NCI-H1092 (cell line): ENCODE measurements at places on chromosomes 12 and 14.

DNA sequence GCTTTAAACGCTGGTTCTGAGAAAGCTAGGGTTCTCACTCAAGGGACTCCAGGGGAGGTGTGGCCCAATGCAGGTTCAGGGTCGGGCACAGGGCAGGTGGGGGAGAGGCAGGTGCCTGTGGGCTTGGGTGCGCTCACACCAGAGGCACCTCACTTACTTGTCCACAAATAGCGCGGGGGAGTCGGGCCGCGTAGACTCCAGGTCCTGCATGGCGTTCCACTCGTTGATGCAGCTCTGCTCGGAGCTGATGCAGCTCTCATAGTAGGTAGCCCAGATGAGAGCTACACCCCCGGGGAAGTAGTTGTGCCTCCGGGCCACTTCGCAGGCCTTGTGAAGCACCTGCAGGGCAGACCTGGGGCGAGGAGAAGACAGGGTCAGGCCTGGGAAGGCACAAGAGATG, 49.9 kb downstream of the SSH1 start:
- DNase-seq: no peak

GRCh38 chr12:18221726-18222125, 39.6 kb upstream of the PIK3C2G start:
- no peak for DNase-seq

DNA sequence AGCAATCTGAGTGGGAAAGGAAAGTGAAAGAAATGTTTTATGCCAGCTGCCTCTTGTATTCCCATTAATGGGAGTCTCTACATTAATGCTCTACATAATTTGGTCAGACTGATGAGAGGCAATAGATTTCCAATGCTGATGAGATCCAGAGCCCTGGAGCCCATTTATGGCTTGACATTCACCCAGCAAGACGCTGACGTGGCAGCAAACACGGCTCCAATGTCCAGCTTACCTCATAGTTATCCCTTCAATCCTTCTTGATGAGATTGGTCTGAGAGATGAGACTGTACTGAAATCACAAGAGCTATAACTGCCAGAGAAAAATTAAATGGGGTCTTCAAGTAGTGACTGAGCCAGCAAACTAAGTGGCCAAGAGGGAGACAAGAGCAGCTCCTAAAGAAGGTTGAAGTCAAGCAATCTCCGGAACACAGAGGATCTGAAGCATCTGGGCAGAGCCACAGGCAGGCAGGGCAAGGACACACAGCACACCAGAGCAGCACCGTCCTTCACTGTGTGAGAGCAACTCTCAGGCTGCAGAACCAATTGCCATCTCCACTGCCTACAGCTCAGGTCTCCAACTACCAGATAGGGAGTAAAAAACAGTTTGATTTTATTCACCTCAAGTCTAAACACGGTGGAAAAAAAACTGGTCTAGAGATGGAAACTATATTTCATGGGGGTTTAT, 7.3 kb upstream of the MYO1A start:
- no peak for DNase-seq

DNA sequence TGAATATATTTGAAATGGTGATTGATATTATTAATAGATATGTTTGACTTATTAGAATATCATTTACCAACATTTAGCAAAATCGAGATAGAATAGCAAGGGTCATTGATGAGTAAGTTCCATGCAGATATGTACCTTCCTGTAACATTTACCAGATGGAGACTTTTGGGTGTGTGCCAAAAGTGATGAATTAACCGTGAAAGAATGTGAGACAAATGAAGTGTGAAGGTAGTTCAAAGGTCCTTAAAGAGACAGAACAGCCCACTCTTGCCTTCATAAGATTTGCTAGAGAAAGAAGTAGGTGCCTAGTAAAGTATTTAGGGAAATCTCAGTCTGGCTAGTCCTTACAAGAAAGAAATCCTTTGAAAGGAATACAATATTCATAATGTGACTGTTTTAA, 45.5 kb downstream of the FGD4 start:
- no peak for DNase-seq

GRCh38 chr14:98252820-98253219, 1019.2 kb downstream of the BCL11B start:
- DNase-seq: no peak

DNA sequence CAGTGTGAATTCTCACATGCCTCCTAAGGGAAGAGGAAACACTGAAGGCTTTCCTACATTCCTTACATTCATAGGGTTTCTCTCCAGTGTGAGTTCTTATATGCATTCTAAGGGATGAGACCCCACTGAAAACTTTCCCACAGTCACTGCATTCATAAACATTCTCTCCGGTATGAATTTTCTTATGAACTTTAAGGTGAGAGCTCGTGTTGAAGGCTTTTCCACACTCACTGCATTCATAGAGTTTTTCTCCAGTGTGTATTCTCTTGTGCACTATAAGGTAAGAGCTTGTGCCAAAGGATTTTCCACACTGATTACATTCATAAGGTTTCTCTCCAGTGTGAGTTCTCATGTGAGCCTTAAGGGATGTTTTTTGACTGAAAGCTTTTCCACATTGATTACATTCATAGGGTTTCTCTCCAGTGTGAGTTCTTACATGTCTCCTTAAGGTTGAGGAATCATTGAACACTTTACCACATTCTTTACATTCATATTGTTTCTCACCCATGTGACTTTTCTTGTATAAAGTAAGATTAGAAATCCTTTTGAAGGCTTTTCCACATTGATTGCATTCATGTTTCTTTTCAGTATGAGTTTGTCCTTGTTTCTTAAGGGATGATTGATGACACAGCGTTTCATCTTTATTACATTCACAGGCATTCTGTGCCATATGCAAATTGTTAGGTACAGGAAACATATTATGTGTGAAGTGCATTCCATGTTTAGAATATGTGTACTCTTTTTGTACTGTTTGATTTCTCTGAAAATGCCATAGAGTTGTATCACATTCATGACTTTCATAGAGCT, 9.5 kb downstream of the ZNF891 start:
- no peak for DNase-seq

GRCh38 chr12:123829561-123829960, 67.5 kb downstream of the DNAH10 start:
- no peak for DNase-seq

DNA sequence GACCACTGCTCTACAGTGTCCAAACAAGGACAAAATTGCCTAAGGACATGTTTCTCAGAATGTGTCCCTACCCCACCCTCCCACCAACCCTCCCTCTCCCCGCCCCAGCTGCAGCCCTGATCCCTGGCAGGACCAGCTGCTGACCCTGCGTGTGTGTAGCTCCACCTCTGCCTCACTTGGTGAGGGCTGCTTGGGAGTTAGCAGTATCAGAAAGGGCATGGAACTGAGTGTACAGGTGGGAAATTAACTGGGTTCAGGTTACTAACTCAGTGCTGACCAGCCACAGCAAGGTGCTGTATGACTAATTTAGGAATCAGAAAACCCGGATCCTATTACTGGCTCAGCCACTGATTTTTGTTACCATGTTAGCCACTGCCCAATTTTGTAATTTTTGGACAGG, 11.3 kb upstream of the PLEKHD1 start:
- no peak for DNase-seq

GRCh38 chr14:54686219-54686870, 119.4 kb downstream of the SAMD4A start:
- no peak for DNase-seq

DNA sequence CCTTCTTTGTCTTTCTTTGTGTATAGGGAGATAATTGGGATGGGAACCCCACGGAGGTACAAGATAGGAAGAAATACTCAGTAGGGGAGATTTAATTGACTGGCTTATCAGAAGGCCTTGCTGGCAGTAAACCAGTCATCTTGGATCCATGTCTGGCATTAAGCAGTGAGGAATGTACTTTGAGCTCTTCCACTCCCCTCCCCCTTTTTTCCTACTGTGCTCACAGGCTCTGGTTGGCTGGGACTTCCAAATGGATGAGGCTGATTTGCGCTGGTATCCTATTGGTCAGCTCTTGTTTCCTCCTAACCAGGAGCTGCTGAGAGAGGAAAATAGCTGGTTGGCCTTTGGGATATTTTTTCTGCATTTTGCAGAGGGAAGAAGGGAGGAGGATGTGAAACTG, 24.7 kb downstream of the NGDN start:
- DNase-seq: no peak
